Caco-2 (cell line): ENCODE measurements at places on chromosomes 11 and 22. TPM values are rescaled to one million over a fixed set of nuclear protein-coding genes. Genes with fewer than 3 reads are reported as not detected.

The CCS gene
- total RNA-seq: 52.9 and 54.0 TPM in 2 replicates

DNA sequence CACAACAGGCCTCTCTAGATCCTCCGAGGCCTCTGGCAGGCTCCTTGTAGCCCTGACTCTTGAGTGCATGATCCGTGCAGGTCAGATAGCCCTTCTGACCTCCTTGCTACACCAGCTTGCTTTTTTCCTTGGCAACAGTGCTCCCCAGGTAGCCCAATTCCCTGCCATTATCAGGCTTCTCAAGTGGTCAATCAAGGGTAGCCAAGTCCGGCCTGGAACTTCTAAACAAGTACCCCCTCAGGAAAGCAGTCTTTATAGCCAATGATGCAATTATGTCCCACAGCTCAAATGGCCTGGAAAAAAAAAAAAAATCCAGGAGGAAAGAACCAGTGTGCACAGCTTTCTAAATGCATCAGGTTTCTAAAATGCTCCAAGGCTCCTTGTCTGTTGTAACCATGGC is 59.8 kb downstream of the TENM4 start:
- no peak overlapping the region for H3K4me3 ChIP-seq
- DNase-seq: no peak
- H3K36me3 ChIP-seq: no peaks in the 10 kb centered on the region
- no peaks in the 10 kb centered on the region for H3K27me3 ChIP-seq

The PRR33 gene
- total RNA-seq: not detected in 2 replicates

DNA sequence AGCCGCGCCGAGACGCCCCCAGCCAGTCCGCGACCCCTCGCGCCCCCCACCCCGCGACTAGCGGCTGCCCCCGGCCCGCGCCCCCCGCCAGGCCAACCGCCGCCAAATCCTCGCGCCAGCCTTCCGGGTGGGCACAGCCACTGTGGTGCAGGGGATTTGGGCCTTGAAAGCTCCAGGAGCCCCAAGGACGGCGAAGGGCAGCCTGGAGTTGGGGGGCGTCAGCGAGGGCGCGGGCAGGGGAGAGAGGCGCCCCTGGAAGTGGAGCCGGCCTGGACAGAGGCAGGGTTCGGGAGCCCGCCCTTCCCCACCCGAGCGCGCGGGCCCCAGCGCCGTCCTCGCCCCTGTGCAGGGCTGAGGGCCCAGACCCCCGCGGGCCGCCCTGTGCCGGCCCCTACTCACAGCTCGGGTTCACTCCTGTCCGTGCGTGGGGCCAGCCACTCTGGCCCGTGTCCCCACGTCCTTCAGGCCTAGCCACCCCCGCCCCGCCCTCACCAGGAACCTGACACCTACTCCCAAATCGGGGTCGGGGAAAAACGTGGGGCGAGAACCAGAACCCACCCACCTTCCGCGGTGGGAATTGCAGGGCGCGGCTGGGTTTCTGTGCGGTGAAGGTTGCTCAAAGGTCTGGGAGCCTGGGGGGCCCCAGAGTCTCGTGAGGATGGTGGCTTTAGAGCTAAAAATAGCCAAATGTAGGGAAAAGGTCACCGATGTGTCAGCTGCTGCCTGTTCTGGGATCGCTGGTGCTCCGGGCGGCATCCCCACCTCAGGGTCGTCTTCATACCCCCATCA is at the start of gene CPT1B:
CPT1B (minus strand) TSS at position 441 of the 789 bp plus-strand sequence. CDS start 512 bp downstream, outside the sequence.
- peaks cover 6% of the 10 kb centered on the region; the same call in 1 of the 2 replicates for H3K4me1 ChIP-seq
- H3K27me3 ChIP-seq: no peaks in the 10 kb centered on the region
- H3K4me3 ChIP-seq: no peak within 1 kb of the TSS
- DNase-seq: no peak
- H3K36me3 ChIP-seq: peaks cover 1% of the 10 kb centered on the region; the same call in 1 of the 2 replicates
- H3K27ac ChIP-seq: no peak within 1 kb of the TSS

The SIAE gene
- total RNA-seq: 33.7 and 34.1 TPM in 2 replicates

DNA sequence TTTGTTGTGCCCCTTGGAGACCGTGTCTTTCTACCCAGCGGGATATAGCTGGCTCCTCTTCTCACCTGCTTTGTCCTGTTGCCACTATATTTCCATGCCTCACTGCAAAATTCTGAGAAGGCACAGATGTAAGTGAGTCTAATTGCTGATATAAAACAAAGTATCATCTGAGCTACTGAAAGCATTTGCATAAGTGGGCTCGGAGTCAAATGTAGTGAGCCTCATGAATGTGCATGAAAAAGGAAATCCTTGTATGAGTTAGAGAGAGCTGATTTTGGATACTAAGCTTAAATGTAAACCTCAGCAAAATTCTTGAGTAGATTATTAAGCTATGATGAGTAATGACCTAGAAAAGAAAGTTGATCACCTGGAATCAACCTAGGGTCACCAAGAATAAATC is 13.9 kb downstream of the OVCH2 start:
- no peaks in the 10 kb centered on the region for H3K27me3 ChIP-seq
- H3K36me3 ChIP-seq: no peaks in the 10 kb centered on the region
- no peak overlapping the region for H3K4me3 ChIP-seq
- no peak for DNase-seq
- no peak overlapping the region for H3K27ac ChIP-seq

- no peaks in the 10 kb centered on the region for H3K4me1 ChIP-seq
- H3K4me3 ChIP-seq: no peak overlapping the region
- H3K27ac ChIP-seq: no peak overlapping the region
- no peaks in the 10 kb centered on the region for H3K36me3 ChIP-seq
These were observed 29.6 kb downstream of the INSC start for GRCh38 chr11:15144347-15144746.

DNA sequence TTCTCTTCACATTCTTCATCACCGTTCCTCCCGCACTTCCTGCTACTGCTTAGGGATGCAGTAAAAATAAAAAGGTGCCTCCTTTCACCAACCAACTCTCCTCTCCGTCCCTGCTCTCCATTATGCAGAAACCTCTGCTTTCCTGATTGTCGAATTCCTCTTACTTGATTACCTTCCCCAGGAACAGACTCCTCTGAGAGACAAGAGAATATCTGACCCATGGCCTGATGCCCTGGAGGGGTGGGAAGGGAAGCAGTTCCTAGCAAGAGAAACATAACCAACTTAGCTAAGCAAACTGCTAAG is 80.9 kb downstream of the TRIM29 start:
- no peaks in the 10 kb centered on the region; the same call in 1 of the 2 replicates for H3K4me1 ChIP-seq
- no peak overlapping the region for H3K4me3 ChIP-seq
- H3K36me3 ChIP-seq: no peaks in the 10 kb centered on the region
- no peak overlapping the region for H3K27ac ChIP-seq

The KRTAP5-8 gene
- total RNA-seq: not detected in 2 replicates

DNA sequence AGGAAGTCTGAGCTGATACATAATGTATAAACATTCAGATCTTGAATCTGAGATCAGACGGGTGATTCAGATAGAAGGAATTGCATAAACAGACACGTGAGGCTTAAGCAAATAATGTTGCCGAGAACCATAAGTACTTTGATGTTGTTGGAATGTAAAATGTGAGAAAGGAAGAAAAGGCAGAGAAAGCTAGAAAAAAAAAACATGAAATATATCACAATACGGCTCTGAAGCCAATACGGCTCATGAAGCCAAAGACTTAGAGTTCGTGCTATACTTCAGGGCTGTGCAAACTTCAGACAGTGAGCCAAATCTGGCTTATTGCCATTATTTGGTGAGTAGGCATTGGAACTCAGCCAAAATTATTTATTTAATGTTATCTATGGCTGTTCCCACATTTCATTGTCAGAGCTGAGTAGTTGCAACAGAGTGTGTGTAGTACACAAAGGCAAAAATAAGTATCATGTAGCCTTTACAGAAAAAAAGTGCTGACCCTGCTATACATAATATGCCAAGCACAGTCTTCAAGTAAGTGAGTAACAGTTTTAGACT is 673.3 kb downstream of the CNTN5 start:
- H3K4me3 ChIP-seq: no peak overlapping the region
- no peak for DNase-seq
- H3K27me3 ChIP-seq: no peaks in the 10 kb centered on the region
- no peaks in the 10 kb centered on the region for H3K4me1 ChIP-seq
- no peak overlapping the region for H3K27ac ChIP-seq

The SORL1 gene
- total RNA-seq: 26.3 and 34.0 TPM in 2 replicates

DNA sequence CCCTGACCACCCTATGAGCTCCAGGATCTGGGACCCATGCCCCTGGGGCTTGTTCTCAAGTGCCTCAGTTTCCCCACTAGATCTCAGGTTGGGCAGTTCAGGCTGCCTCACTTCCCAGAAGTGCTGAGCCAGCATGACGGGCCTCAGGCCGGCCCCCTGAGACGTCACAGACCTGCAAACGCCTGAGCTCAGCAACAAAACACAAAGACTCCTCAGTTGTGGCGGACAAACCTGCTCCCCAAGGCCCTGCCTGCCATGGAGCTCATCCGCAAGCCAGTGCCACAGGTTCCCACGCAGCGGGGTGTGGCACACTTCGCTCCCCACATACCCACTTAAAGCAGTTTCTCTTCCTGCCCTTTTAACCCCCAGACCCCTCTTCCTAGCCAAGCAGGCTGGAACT is 45.2 kb downstream of the NECTIN1 start:
- no peaks in the 10 kb centered on the region for H3K36me3 ChIP-seq
- H3K4me1 ChIP-seq: peaks cover 8% of the 10 kb centered on the region; the same call in 1 of the 2 replicates
- H3K27me3 ChIP-seq: no peaks in the 10 kb centered on the region

DNA sequence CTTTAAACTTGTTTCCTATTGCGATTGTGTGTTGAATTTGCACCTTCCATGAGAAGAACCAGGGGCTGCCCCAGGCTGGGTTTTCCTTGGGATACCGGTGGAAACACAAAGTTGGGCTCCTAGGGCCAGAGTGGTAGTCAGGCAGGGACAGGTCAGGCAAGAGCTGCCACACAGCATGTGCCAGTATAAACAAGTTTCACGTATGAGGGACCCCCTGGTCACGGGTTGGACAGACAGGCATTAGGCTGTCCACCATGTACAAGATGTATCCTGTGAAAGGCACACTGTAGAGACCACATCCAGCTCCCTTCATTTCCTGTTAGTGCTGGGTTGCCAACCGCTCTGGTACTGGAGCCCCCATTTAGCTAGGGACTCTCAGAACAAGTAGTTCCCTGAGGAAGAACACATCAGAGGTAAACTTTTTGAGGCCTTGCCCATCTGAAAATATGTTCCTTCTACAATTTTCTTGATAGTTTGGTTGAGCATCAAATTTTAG is 8.8 kb downstream of the UPB1 start:
- H3K36me3 ChIP-seq: no peaks in the 10 kb centered on the region
- H3K4me1 ChIP-seq: peaks cover 94% of the 10 kb centered on the region

DNA sequence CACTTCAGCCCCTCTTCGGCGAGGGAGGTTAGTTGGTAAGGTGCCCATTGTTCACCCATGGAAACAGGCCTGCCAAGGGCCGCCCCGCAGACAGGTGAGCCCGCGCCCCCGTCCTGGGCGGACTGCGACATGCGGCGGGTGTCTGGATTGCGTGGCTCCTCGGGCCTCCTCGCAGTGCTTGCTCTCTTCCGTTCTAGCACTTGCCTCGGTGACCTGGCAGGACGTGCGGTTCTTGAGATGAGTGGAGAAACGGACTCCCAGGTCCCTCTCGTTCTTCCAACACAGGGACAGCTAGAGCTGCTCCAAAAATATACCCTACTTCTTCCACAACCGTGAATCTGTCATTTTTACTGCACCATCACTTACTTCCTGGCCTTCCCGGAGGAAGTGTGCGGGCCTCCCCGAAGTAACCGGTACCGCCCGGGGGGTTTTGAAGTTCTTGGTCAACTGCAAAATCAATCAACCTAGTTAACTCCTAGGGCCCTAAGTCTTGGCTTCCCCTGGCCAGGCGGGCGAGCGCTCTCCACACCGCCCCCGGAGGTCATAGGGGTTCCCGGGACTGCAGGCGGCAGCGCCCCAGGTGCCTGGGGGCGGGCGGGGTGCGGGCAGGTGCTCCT is 745 bp upstream of the ZBTB44 start:
- peak overlapping the region; percentile 58 for H3K27ac ChIP-seq
- DNase-seq: peak; percentile 27
- no peaks in the 10 kb centered on the region for H3K27me3 ChIP-seq

The POTEH gene
- 0.16 TPM in 1 of 2 replicates, not detected in the other for total RNA-seq

- no peak overlapping the region for H3K4me3 ChIP-seq
- H3K27ac ChIP-seq: no peak overlapping the region
- H3K36me3 ChIP-seq: no peaks in the 10 kb centered on the region
- no peak for DNase-seq
- no peaks in the 10 kb centered on the region for H3K27me3 ChIP-seq
- H3K4me1 ChIP-seq: no peaks in the 10 kb centered on the region
These were observed 70.8 kb downstream of the KCNJ1 start for GRCh38 chr11:128796270-128796669.

DNA sequence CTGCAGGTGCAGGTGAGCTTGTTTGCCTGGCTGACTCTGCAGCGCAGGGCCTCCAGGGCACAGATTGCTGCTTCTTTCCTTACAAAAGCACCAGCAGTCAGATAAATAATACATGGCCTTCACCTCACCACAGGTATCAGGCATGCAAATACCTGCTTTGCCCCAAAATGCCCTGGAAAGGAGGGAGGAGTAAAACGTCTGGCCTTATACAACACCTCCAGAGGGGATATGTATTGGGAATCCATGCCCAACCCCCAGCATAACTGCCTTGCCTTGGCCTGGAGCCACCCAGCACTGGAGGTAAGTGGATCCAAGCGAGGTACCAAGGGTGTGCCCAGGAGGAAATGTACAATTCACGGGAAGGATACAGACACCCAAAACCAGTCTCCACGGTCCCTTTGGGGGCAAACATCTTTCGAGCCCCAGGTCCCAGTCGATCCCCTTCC is 860 bp downstream of the TMEM184B start:
- no peak for DNase-seq
- 0 out of 2 replicates have a peak, but pooled peaks cover 1% of the 10 kb centered on the region for H3K36me3 ChIP-seq
- no peaks in the 10 kb centered on the region for H3K27me3 ChIP-seq

The KCNK7 gene
- total RNA-seq: 0.39 and 0.49 TPM in 2 replicates

- H3K36me3 ChIP-seq: no peaks in the 10 kb centered on the region
- H3K4me1 ChIP-seq: peaks cover 5% of the 10 kb centered on the region; the same call in 1 of the 2 replicates
- no peak overlapping the region for H3K4me3 ChIP-seq
- no peak overlapping the region for H3K27ac ChIP-seq
- no peaks in the 10 kb centered on the region; the same call in 1 of the 2 replicates for H3K27me3 ChIP-seq
- no peak for DNase-seq
These were observed 520.7 kb upstream of the B3GAT1 start for GRCh38 chr11:134932761-134933160.

GRCh38 chr22:33850724-33851123 is 69.6 kb downstream of the LARGE1 start:
- H3K36me3 ChIP-seq: no peaks in the 10 kb centered on the region
- no peaks in the 10 kb centered on the region for H3K27me3 ChIP-seq
- no peak overlapping the region for H3K27ac ChIP-seq
- H3K4me1 ChIP-seq: no peaks in the 10 kb centered on the region
- no peak overlapping the region for H3K4me3 ChIP-seq
- no peak for DNase-seq

GRCh38 chr22:37640591-37641560 is 1.4 kb downstream of the SH3BP1 start:
- H3K27ac ChIP-seq: peak overlapping the region; percentile 42
- H3K4me1 ChIP-seq: peaks cover 26% of the 10 kb centered on the region
- no peaks in the 10 kb centered on the region for H3K27me3 ChIP-seq
- DNase-seq: no peak

The ART1 gene
- not detected in 2 replicates for total RNA-seq

GRCh38 chr11:66677599-66678375 is at the start of gene RBM4B:
Gene RBM4B (minus strand): TSS chr11:66677887. CDS start chr11:66677079, 808 bp downstream.
- H3K36me3 ChIP-seq: peaks cover 4% of the 10 kb centered on the region; the same call in 1 of the 2 replicates
- peaks cover 21% of the 10 kb centered on the region for H3K4me1 ChIP-seq
- H3K4me3 ChIP-seq: peak within 1 kb of the TSS; percentile 71
- peak within 1 kb of the TSS; percentile 98 for H3K27ac ChIP-seq
- peak; percentile 100 for DNase-seq

The FAM180B gene
- total RNA-seq: not detected in 2 replicates
